ENCODE measurements at places on chromosomes 2 and 18. TPM values are rescaled to one million over a fixed set of nuclear protein-coding genes. Genes with fewer than 3 reads are reported as not detected.

DNA sequence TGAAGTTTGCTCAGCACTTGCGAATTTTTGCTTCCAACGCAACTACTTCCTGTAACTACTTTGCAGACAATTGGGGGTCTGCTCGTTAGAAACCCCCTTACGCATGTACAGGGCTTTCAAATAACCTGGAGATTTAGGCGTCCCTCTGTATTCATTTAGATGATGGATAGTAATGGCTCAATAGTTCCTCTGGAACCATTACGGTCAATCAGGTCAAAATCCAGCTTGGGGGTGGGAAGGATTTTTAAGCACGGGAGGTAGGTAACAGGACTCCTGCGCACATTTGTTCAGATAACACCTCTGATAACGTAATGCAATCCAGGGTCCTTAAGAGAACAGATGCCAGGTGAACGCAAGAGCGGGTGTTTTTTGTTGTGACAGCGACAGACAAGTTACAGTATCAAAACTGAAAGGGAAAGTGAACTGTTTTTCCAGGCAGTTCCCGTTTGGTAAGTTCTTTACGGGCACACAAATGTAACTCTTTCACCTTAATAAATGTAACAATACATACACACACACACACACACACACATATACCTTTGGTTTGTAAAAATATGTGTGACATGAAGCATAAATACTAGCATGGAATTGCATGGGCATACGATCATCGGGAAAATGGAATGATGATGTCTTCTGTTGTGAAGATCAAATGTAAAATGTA, 3.8 kb upstream of the OSR1 start:
- peak; percentile 36 for DNase-seq

GRCh38 chr18:48979944-48980890, 29.5 kb upstream of the SMAD7 start:
- no peak for DNase-seq

- DNase-seq = no peak
Observed at GRCh38 chr2:157780211-157780610, 95.9 kb downstream of the ACVR1 start.

DNA sequence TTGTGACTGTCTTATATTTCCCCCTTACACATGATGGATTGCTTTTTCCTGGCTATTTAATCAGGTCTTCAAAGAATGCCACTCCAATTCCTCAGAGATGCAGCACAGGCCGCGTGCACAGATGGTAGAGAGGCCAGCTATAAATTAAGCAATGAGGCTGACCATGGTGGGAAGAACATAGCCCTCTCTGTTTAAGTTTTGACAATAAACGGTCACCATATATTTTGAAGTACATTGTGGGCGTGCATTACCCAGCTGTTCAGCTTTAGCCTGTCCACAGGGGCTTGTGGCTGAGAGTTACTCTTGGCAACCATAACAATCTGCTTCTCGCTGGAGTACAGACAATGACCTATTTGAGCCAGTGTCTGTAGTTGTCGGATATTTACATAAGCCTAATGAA, 730.8 kb downstream of the DCC start:
- DNase-seq = no peak

GRCh38 chr2:25397777-25398176, 56.1 kb upstream of the DNMT3A start:
- no peak for DNase-seq

- no peak for DNase-seq
Observed at GRCh38 chr2:182898718-182899117, 32.3 kb upstream of the FRZB start.

GRCh38 chr18:8373486-8373885, 235.8 kb upstream of the RAB12 start:
- peak; percentile 82 for DNase-seq

Gene OR6B2
- not detected for total RNA-seq

Gene PIEZO2
- 0.49 TPM for total RNA-seq

Data from MCF 10A (cell line).